ENCODE measurements at places on chromosomes 11 and 22.

DNA sequence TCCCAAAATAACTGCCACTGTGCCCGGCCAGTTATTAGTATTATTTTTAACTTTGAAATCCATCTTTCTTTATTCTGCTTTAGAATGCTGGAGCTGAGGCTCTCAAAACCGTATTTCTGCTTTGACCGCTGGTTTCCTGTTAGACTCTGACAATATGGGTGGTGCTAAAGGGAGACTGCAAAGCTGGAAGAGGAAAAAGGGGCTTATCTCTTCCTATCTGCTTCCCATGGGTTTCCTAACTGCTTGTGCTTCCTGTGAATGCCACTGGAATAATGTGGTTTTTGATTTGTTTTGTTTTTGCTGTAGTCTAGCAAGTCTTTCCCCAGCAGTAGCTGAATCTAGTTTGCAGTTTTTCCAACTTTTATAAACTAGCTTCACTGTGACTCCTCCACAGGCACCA, 43.6 kb downstream of the XRRA1 start:
- DNase-seq = no peak

- no peak for DNase-seq
Measured at GRCh38 chr22:41660416-41660815, 28.3 kb downstream of the SNU13 start.

- DNase-seq = no peak
Measured at GRCh38 chr11:66411323-66411722, 9.5 kb upstream of the NPAS4 start.

DNA sequence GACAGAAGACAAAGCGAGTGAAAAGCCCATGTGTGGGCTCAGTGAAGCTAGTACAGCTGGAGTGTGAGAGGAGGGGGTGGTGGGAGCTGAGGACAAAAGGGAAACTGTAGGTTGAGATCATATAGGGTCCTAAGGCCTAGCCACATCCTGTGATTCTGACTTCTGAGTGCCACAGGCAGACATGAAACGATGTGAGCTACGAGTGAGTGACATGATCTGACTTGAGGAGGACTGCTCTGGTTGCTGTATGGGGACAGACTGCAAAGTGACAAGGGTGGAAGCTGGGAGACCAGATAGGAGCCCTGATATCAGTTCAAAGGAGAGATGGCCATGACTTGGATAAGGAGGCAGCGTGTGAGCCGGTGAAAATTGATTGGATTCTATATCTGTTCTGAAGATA, 85.4 kb downstream of the MICAL2 start:
- DNase-seq = no peak

DNA sequence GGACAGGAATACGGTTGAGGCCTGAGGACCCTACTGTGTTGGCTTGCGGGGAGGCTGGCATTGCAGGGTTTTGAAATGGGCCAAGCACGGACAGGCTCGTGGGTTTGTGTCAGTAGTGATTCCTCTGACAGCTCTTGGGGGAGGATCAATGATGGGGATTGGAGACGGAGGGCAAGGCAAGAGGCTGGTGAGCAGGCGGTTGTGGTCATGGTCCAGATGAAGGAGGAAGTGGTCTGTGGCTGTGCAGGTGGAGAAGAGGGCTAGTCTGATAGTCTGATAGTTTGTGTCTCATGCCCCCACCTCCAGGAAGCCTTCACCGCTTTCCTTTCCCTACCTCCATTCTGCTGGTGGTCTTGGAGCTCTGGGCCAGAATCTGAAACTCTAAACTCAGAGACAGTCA, 3.0 kb downstream of the MAFF start:
- DNase-seq = no peak

DNA sequence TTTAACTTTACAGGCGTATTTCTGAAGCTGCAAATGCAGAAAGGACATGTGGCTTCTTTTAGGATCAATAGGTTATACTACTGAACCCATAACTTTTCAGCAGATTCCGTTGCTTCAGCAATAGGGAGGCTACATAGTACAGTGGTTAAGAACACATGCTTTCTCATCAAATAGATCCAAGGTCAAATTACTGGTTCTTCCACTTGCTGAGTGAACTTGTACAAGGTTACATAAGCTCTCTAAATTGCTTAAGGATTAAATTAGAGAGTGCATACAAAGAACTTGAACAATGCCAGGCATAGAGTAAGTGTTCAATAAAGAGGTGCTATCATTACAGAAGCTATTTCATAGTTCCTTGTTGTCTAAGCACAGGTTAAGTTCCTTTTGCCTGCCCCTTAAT, 129.6 kb downstream of the BARX2 start:
- DNase-seq = no peak

DNA sequence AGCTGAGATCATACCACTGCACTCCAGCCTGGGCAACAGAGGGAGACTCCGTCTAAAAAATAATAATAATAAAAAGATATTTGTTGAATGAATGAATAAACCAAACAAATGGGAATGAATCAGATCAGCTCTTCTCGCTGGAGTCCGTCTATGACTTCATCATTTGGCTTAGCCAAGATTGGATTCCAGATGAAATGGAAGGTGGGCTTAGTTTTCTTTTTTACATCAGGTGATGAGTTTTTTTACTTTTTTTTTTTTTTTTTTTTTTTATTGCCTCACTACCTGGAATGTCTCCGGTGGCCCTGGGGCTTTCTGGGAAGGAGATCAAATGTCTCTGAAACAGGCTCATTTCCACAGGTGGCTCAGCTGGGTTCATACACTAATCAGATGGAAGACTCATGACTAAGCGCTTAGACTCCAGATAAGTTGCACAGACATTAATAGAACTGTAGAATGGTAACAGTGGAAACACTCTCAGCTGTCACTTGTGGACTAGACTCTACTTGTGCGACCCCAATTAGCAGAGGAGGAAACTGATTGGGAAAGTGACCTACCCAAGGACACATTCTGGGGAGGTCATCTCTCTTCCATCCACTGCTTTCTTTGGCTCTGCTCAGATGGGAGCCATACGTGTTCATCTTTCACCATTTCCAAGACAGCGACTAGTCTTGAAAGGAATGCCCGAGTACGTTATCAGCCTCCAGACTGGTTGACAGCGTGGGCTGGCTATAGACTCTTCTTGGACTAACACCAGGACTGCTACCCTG, 20.5 kb upstream of the RBFOX2 start:
- no peak for DNase-seq

DNA sequence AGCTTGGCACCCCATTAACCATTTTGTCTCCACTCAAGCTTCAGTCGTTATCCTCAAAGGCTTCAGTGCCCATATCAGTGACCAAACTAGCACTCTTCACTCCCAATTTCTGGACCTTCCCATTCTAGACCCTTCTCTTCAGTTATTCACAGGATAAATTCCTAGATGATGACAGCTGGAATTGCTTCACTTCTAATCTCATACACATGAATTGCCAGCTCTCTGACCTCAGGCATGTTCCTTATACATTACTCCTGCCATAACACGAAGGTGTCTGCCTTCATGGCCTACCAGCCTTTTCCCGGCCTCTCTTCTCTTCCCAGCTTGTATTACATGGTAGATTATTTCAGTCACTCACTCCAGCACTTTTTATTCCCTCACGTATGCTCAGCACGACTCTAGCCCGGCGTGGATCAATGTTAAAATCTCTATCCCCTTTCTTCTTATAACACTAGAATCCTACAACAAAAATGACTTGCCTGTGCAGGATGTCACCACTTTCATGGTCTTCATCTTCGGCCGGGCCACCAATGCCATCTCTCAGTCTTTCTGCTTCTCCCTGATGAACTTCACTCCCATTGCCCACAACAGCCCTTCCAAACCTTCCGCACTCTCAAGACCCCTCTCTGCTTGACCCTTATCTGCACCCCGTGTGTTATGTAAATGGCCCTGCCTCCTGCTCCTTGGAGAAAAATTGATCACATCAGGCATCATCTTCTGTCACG, 36.9 kb downstream of the EIF3F start:
- no peak for DNase-seq

- no peak for DNase-seq
Measured at GRCh38 chr11:73425108-73425507, 48.9 kb downstream of the RELT start.

GRCh38 chr11:105537531-105537930, 72.3 kb upstream of the GRIA4 start:
- DNase-seq = no peak

DNA sequence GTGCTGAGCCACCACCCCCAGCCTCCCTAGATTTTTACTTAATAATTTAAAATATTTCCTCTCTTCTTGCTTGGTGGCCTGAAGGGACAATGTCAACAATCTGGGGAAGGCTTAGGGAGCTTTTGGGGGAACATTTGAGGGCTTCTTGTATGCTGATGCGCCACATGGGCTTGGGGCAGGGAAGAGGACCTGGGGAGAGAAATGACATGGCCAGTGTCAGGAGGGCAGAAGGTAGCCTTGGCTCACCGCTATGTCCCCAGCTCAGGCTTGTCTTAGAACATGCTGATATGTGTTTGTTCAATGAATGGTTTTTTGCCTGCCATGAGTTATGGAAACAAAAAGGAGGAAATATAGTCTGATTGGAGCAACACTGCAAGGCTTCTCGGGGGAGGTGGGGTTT, 51.6 kb downstream of the ST14 start:
- no peak for DNase-seq

- DNase-seq = no peak
Measured at GRCh38 chr22:21028277-21029251, 3.8 kb downstream of the SLC7A4 start.

DNA sequence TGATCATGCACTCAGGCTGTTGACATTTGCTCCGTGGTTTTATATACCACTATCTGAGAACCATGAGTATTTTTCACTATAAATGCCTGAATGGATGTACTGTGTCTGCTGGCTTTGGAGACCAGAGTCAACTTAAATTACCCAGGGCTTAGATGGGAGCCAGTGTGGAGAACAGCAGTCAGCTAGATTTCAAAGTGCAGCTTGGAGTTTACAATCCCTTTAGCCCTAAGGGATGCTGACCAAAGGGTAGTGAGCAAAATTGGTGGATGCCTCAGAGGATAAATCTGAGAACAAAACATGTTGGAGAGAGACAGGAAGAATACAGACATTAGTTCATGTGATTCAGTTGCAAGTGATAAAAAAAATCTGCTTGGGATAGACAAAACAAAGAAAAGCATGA, 327.5 kb downstream of the C11orf87 start:
- DNase-seq = no peak

DNA sequence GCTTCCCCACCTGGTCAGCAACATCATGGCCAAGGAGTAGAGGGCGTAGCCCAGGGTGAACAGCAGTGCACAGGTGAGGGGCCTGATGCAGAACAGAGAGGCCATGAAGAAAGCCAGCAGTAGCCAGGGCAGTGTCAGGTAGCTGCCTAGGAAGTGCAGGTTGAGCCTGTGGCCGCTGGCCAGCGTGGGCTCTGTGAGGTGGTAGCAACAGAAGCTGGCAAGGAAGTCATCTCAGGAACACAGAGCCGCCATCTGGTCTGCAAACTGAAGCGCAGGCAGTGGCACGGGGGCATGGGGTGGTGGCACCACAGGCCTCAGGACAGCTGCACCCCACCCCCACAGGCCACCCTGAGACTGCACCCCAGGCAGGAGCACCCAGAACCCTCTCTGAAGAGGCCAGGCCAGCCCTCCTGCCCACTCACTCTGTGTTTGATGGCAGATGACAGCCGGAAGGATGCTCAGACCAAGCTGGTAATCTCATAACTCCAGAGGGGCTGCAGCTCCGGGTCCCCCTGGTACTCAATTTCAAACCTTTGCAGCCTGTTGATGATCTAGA, 95.3 kb downstream of the MED15 start:
- DNase-seq = no peak

DNA sequence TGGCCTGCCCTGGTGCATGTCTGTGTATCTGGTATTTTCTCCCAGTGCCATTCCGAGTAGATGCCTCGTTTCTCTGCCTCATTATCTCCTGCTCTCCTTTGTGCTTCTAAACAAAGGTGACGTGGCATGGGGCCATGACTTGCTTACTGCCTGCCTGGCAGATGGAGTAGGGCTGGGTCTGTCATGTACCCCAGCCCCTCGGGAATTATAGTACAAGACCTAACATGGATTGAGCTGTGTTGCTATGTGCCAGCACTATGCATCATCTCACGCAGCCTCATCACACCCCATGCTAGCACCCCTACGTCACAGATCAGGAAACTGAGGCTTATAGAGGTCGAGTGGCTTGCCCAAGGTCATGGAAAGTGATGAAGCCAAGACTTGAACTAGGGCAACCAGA, 88.1 kb downstream of the GALNT18 start:
- DNase-seq = no peak

GRCh38 chr11:56207790-56208189, 26.3 kb downstream of the OR5T2 start:
- no peak for DNase-seq

DNA sequence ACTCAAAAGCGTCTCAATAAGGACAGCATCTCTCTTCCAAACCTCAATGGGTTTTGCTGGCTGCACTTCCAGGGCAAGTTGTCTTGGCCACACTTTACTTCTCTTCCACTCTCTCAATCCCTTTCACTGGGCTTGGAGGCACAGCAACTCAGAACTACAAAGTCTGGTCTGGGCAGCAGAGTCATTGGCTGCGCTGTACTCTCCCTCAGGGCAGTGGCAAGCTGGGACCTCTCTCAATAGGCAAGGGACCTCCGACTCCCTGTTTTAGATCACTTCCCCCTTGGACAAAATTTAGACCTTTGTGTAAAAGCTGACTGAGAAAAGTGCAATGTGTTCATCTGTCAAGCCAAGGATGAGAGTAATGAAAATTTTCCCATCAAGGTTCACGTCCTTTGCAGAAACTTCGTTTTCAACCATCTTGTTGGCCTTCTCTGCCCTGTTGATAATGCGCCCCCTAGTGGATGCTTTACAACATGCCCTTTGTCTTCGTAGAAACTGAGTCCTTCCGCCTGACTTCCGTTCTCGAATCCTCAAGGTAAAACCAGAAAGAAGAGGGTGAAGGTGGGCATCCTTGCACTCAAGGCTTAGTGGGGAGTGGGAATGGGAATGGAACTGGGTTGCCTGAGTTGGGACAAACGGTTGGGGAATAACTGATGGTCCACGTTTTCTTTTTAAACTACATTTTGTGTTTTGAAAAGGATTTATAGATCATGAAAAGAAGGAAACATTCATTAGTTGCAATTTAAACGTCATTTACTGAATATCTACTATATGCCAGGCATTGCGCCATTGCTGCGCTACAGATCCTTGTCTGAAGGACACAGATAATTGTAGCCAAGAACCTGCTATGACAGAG, 99.1 kb downstream of the CD44 start:
- no peak for DNase-seq

GRCh38 chr22:29215012-29215860, 9.5 kb downstream of the EMID1 start:
- DNase-seq = no peak

DNA sequence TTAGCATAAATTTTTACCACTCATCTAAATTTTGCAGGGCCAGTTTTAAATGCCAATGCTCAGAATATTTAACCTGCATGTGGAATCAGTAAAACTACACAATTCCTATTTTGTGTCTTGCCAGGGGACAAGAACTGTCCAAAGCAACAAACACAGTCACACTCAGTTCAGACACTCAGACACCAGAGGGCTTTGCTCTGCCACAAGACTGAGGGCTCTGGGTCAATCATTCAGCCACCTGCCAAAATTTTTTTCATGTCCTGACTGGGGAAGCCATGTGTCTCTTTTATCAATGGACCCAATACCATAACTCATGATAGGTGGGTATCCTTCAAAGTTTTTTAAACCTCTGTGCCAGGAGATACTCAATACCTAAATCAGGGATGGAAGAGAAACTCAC, 304.0 kb upstream of the ANO3 start:
- DNase-seq = no peak

GRCh38 chr22:44807915-44808690, 55.7 kb downstream of the ARHGAP8 start:
- DNase-seq = no peak

GRCh38 chr11:70804139-70804837, 406.0 kb downstream of the CTTN start:
- DNase-seq = no peak

Data from esophagus squamous epithelium (tissue), 5 donors.